GM20000 (cell line): ENCODE measurements at places on chromosomes 11 and 22.

DNA sequence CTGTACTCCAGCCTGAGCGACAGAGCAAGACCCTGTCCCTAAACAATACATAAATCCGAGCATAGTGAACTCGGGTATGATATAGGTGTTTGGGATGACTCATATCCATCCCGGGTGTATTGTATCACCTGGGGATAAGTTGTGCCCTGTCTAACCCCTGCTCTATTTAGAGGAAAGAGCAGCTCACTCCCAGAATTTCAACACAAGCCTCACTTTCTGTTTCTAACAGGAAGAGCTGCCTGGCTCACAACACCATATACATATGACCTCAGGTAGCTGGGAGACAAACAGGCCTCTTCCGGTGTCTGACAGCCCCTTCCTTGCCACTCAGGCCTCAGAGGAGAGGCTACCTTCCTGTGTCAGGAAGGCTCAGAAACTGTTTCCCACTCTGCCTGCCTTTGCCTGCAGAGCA lies 9.9 kb upstream of the MICALL1 start:
- peak; percentile 80 for DNase-seq

DNA sequence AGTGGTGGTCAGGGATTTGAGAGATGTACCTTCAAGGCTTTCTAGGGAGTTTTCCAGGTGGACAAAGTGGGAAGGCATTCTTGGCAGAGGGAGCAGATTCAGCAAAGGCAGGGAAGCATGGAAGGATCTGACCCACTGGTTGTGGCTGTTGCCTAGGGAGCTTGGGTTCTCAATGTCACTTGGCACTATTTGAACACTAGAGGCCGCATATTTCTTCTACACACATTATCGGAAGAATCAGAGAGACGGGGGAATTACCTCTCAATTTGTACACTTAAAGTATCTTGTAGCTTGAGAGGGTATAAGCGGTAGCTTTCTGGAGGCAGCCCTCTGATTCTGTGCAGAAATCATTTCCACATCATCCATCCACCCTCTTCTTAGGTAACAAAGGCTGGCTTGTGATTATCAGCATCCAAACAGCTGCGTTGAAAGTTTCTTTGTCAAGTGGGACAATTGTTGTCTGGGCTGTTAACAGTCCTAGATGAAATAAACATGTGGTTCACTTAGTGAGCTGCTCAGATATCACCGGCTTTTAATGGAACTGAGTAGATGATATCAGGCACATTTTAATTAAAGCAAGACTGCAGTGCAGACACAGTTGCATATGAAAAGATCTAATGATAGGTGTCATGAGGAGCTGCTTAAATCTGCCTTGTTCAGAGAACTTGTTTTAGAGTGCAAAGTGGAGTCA lies 2.6 kb downstream of the NELL1 start:
- DNase-seq, result peak; percentile 38

- peak; percentile 96 for DNase-seq
These were observed at the start of gene ESAM for GRCh38 chr11:124762105-124762623. ESAM (minus strand) TSS chr11:124762290; CDS start chr11:124762154, 136 bp downstream.

- DNase-seq, result no peak
These were observed 41.5 kb downstream of the SGSM1 start for GRCh38 chr22:24847490-24847889.

- peak; percentile 26 for DNase-seq
These were observed 9.6 kb upstream of the SC5D start for GRCh38 chr11:121282886-121283502.

GRCh38 chr22:48429446-48430020 lies 1398.1 kb downstream of the BRD1 start:
- no peak for DNase-seq

DNA sequence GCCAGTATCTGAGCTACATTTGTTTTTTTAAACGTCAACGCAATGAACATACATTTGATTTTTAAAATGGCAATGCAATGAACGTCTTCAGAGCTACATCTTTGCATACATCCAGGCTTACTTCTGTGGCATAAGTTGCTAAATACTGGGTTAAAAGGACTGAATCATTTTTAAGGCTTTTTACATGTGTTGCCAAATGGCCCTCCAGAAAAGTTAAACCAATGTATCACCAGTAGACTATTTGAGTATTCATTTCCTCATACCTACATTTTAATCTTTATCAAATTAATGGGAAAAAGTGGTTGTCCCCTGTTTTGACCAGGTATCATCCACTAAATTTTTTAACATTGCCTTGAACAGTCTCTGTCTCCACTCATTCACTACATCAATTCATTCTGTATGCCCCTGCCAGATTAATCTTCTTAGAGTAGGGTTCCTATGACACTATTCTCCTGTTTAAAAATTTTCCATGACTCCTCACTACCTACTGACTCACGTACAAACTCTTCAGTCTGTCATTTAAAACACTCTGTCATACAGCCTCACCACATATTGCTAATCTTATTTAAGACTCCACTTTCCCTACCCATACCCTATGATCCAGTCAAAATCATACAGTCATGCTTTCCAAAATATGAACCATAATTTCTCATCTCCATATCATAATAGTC lies 12.4 kb upstream of the PRRG4 start:
- DNase-seq, result no peak

DNA sequence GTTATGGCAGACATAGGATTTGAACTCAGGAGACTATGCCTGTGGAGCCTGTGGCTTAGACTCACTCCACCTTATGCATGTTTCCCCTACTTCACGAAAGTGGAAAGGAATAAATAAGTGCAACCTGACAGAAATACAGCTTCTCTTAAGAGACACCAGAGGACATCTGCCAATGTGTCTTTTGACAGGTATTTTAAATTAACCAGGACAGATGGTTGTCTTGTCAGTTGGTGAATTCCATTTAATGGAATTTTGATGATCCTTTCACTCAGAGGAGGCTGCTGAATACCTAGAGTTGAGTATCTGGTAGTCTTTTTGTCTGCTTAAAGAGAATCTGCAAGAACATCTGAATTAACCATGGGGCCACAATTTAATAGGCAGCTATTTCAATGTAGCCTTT lies 46.1 kb downstream of the NELL1 start:
- no peak for DNase-seq
